ENCODE measurements at places on chromosomes 1 and 21. TPM values are rescaled to one million over a fixed set of nuclear protein-coding genes. Genes with fewer than 3 reads are reported as not detected.

KANK4 gene
- polyA plus RNA-seq: 0.49 TPM

SPAG17 gene
- polyA plus RNA-seq: 1.9 TPM

CFHR1 gene
- polyA plus RNA-seq: not detected

CD247 gene
- 1.2 TPM for polyA plus RNA-seq

KCNE1 gene
- polyA plus RNA-seq: not detected

MFAP2 gene
- polyA plus RNA-seq: 255 TPM

PFKL gene
- 40.3 TPM for polyA plus RNA-seq

GRCh38 chr1:93448292-93448982 is 519 bp downstream of the FNBP1L start:
- peak overlapping the region; percentile 98 for H3K27ac ChIP-seq
- H3K36me3 ChIP-seq: no peaks in the 10 kb centered on the region
- H3K4me3 ChIP-seq: peak overlapping the region; percentile 95
- peak; percentile 88 for DNase-seq
- peaks cover 46% of the 10 kb centered on the region for H3K4me1 ChIP-seq

GRCh38 chr1:107877745-107878144 is 87.2 kb downstream of the VAV3 start:
- peaks cover 12% of the 10 kb centered on the region for H3K4me1 ChIP-seq
- no peak for DNase-seq
- H3K27me3 ChIP-seq: no peaks in the 10 kb centered on the region
- H3K36me3 ChIP-seq: no peaks in the 10 kb centered on the region
- no peak overlapping the region for H3K4me3 ChIP-seq

DNA sequence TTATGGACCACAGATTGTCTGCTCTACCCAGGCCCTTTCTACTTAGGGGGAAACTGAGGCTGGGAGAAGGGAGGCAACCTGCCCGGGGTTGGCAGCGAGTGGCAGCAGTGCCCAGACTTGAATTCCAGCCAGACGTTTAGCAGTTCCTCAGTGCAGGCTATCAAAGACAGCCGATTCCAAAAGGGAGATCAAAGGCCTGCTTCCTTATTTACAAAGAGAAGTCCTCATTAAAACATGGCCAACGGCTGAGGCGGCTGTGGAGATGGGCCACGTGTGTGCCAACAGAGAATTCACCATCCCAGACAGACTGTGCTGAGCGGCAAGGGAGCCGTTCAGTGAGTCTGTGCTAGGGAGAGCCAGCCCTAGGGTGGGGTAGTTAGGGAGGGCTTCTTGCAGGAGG is 27.7 kb downstream of the C1QB start:
- H3K4me3 ChIP-seq: no peak overlapping the region
- H3K4me1 ChIP-seq: peaks cover 9% of the 10 kb centered on the region
- no peak overlapping the region for H3K27ac ChIP-seq
- DNase-seq: no peak
- H3K36me3 ChIP-seq: no peaks in the 10 kb centered on the region

DNA sequence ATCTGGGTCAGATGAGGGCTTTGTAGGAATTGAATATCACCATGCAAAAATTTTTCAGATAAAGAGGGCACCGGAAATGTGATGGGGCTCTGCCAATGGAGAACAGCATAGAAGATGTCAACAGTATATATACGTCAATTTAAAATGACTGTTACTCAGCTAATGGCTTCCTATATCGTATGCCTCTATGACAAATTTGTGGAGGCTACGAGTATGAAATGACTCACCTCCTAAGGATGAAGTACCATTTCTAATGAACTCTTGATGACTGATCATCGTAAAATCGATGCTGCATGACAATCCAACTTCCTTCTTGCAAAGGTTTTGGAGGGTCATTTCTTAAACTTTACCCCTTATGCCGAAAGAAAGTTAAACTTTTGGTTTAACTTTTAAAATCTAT is 450.3 kb upstream of the ZP4 start:
- H3K27me3 ChIP-seq: no peaks in the 10 kb centered on the region
- H3K4me1 ChIP-seq: no peaks in the 10 kb centered on the region
- H3K27ac ChIP-seq: no peak overlapping the region
- no peak overlapping the region for H3K4me3 ChIP-seq
- DNase-seq: no peak

GRCh38 chr1:188426561-188426960 is 1597.8 kb downstream of the PLA2G4A start:
- no peaks in the 10 kb centered on the region for H3K36me3 ChIP-seq
- DNase-seq: no peak
- H3K27me3 ChIP-seq: no peaks in the 10 kb centered on the region
- no peak overlapping the region for H3K4me3 ChIP-seq
- no peaks in the 10 kb centered on the region for H3K4me1 ChIP-seq
- no peak overlapping the region for H3K27ac ChIP-seq

GRCh38 chr1:217846733-217847132 is 215.6 kb downstream of the SPATA17 start:
- no peak overlapping the region for H3K27ac ChIP-seq
- H3K4me3 ChIP-seq: no peak overlapping the region
- H3K36me3 ChIP-seq: no peaks in the 10 kb centered on the region
- DNase-seq: no peak
- H3K4me1 ChIP-seq: peaks cover 11% of the 10 kb centered on the region
- H3K27me3 ChIP-seq: no peaks in the 10 kb centered on the region

GRCh38 chr21:44988607-44989536 is 49.0 kb downstream of the SLX9 start:
- no peaks in the 10 kb centered on the region for H3K36me3 ChIP-seq
- H3K27me3 ChIP-seq: no peaks in the 10 kb centered on the region
- H3K27ac ChIP-seq: no peak overlapping the region
- H3K4me3 ChIP-seq: no peak overlapping the region

- H3K36me3 ChIP-seq: no peaks in the 10 kb centered on the region
- H3K27ac ChIP-seq: no peak overlapping the region
- no peaks in the 10 kb centered on the region for H3K27me3 ChIP-seq
- no peak overlapping the region for H3K4me3 ChIP-seq
Measured at GRCh38 chr1:48704736-48705135, 72.0 kb downstream of the BEND5 start.

GRCh38 chr1:23557471-23558124 is 1.7 kb downstream of the ID3 start:
- DNase-seq: no peak
- peaks cover 52% of the 10 kb centered on the region for H3K27me3 ChIP-seq
- peaks cover 4% of the 10 kb centered on the region for H3K36me3 ChIP-seq
- peaks cover 50% of the 10 kb centered on the region for H3K4me1 ChIP-seq
- peak overlapping the region; percentile 87 for H3K27ac ChIP-seq

- H3K27ac ChIP-seq: no peak overlapping the region
- H3K4me3 ChIP-seq: peak overlapping the region; percentile 27
- H3K36me3 ChIP-seq: no peaks in the 10 kb centered on the region
- no peaks in the 10 kb centered on the region for H3K4me1 ChIP-seq
- DNase-seq: peak; percentile 71
- no peaks in the 10 kb centered on the region for H3K27me3 ChIP-seq
Measured at GRCh38 chr1:91428182-91428798, 23.7 kb upstream of the HFM1 start.

- H3K27ac ChIP-seq: no peak overlapping the region
- H3K27me3 ChIP-seq: no peaks in the 10 kb centered on the region
- DNase-seq: peak; percentile 70
- H3K4me3 ChIP-seq: peak overlapping the region; percentile 82
- peaks cover 7% of the 10 kb centered on the region for H3K36me3 ChIP-seq
Measured at GRCh38 chr1:201025571-201026002, 2.1 kb upstream of the KIF21B start.

DNA sequence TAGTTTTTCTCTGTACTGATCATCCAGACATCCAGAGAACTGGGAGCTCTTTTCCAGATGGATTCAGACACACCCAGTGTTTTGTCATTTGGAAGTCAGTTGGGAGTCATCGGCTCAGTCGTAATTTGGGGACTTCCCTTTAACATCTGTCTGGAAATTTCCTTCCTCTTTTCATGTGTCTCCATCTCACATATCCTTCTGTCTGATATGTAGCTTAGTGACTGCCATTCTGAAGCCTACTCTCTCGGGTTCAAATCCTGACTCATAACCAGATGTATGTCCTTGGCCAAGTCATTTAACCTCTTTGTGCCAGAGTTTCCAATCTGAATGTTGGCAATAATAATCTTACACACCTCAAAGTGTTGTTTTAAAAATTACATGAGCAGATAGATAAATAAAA is 3.0 kb downstream of the MORC3 start:
- DNase-seq: no peak
- H3K36me3 ChIP-seq: no peaks in the 10 kb centered on the region
- H3K27ac ChIP-seq: no peak overlapping the region
- no peaks in the 10 kb centered on the region for H3K27me3 ChIP-seq

GRCh38 chr1:119603695-119604094 is 44.4 kb downstream of the ZNF697 start:
- no peak overlapping the region for H3K4me3 ChIP-seq
- H3K27me3 ChIP-seq: no peaks in the 10 kb centered on the region
- H3K36me3 ChIP-seq: no peaks in the 10 kb centered on the region

Data from GM23338 (cell line).